GM04503 (cell line): ENCODE measurements at places on chromosomes 4 and X.

- no peak for DNase-seq
Observed at GRCh38 chr4:2583517-2583916, 47.1 kb downstream of the FAM193A start.

DNA sequence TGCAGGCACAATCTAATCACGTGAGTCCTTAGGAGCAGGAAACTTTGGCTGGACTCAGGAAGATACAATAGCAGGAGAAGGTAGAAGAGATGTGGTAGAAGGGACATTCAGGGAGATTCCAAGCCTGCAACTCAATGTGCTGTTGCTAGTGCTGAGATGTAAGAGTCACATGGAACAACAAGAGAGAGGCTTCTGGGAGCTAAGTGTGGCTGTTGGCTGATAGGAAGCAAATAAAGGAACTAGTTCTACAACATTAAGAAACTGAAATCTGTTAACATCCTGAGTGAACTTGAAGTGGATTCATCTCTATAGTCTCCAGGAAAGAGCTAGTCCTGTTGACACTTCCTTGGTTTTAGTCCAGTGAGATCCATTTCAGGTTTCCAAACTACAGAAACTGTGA is 1207.4 kb downstream of the ADGRL3 start:
- no peak for DNase-seq

DNA sequence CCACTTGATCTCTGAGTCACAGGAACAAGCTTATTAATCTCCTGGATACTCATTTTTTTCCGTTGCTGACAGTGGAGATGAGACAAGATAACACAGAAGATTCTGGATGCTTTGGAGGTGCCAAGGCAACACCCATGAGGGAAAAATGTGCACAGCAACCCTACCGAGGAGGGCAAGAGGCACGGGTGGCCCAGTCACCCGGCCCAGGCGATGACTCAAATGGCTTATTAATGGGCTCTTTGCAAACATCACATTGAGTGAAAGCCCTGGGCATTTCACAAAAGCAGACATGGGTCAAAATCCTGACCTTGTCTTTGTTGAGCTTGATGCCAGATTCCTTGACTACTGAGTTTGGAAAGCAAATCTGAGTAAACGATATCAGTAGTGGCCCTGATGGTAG is 315.1 kb downstream of the STK32B start:
- peak; percentile 85 for DNase-seq

GRCh38 chr4:185473247-185473646 is 1.7 kb upstream of the CCDC110 start:
- no peak for DNase-seq

DNA sequence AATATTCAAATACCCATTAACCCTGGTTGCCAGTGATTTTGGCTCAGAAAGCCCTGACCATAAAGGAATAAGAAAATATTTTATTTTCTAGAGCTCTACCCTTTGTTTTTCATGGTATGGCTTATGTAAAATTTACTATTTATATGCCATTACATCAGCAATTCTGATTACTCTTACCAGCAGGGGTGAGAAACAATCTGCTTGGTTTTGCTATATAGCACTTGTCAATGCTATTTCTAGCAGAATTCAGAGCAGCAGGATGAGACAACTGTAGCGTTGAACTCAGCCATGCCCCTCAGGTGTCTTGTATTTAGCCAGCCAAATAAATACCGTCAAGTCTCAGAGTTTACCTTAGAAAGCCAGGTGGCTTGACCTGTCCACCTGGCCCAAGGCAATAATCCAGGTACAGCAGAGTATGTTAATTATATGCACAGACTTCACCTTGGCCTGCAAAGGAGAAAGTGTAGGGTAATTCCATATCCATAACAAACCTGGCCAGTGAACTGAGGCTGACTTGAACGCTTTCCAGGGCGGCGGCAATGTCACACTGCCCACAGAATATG is 1303.5 kb downstream of the RAPGEF2 start:
- DNase-seq = no peak
